ENCODE measurements at places on chromosomes 3 and 15. TPM values are rescaled to one million over a fixed set of nuclear protein-coding genes. Genes with fewer than 3 reads are reported as not detected.

GRCh38 chr15:26166429-26166828 lies 303.3 kb upstream of the ATP10A start:
- no peak for DNase-seq

GRCh38 chr3:4419920-4420319 lies 47.1 kb downstream of the SUMF1 start:
- no peak for DNase-seq

The CCR8 gene
- total RNA-seq, result not detected

- no peak for DNase-seq
These were observed 146.5 kb upstream of the SLC6A11 start for GRCh38 chr3:10669490-10670048.

The VGLL3 gene
- total RNA-seq, result 55.7 TPM

The CAPN7 gene
- total RNA-seq, result 15.8 TPM

GRCh38 chr3:58336135-58336882 lies 3.6 kb downstream of the PXK start:
- DNase-seq, result peak; percentile 28

DNA sequence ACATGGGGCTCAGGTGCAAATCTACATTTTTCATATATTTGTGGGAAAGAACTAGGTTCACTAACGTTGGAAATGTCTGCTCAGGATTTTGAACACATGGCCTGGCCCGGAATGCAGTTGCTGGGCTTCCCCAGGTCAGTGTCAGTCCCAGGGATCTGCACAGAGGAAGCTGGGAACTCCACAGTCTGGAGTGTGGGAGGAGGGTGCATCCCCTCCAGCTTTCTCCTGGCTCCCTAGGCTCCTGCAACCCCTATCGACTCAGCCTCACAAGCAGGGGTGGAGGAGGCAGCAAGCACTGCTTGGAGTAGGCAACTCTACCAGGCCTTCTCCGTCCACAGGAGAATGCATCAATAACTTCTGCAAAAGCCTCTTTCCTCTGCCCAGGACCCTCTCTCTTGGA lies 30.1 kb upstream of the HCN4 start:
- no peak for DNase-seq

- no peak for DNase-seq
These were observed 9.6 kb upstream of the FAM174B start for GRCh38 chr15:92665100-92665555.

- no peak for DNase-seq
These were observed 556.9 kb upstream of the CFAP20DC start for GRCh38 chr3:59606638-59607266.

DNA sequence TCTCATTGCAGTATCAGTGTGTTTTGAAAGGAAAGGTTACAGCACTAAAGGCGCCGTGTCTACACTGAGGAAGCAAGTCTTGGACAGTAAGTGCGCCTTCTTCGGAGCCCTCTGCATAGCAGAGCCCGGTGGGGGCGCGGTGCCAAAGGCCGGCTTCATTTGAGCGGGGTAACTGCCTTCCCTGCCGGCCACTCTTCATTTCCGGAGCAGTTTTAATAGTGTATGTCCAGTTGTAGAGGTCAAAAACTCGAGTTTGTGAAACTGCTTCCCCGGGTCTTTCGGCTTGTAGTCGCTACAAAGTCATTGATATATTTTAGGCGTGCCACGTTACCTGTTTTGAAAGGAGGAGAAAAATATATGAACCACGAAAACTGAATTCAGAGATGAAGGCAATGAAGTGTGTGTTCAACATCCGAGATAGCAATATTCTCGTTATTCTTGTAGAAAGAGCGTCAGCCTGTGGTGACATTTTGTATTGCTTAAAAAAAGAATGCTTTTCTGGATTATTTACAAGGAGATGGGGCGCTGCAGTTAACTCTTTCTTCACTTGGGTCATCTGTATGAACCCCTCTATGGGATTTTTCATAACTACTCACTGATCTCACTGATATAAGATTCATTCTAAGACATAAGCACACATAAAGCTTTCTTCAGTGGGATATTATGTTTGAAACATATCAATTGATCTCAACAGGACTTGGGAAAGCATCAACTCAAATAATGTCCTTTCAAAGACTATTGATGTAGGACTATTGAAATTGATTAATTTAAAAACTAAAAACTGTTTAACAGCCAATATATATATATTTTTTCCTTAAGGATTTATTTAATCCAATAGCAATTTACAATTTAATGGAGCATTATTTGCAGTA lies 3.0 kb downstream of the ALCAM start:
- DNase-seq, result no peak

GRCh38 chr3:142738396-142738795 lies 14.6 kb downstream of the TRPC1 start:
- DNase-seq, result no peak

- no peak for DNase-seq
These were observed 99.3 kb upstream of the ZBED2 start for GRCh38 chr3:111694471-111694870.

The CDV3 gene
- total RNA-seq, result 244 TPM

The PROS1 gene
- total RNA-seq, result 14.1 TPM

The BNC1 gene
- total RNA-seq, result 25.4 TPM

Measured in kidney epithelial cell (primary cell).